ENCODE measurements at places on chromosomes 2 and 18. TPM values are rescaled to one million over a fixed set of nuclear protein-coding genes. Genes with fewer than 3 reads are reported as not detected.

DNA sequence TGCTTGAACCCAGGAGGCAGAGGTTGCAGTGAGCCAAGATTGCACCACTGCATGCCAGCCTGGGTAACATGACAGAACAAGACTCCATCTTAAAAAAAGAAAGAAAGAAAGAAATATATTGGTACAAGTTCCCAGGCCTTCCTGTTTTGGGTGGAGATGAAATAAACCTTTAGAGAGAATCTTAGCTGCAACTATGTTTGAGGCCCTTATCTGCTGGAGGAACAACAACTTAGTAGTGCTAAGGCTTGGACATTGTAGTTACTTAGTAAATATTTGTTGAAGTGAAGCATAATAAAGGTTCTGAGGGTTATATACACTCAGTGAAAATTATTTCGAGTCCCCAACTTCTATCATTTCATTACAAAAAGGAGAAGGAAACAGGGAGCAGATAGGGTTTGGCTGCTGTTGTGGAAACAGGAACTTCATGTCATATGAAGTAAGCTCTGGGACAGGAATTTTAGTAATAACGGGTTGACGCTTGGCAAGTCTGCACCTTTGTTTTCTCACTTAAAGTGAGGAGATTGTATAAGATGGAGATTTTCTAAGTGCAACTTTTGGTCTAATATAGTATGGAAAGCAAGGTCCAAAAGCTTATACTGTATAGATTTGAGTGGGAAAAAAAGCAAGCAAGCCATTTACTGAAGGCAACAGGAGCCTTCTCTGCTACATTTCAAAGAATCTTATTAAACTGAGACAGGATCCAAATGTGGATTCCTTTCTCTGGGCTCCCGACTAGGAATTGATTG is 40.0 kb upstream of the AGPS start:
- DNase-seq = no peak

- no peak for DNase-seq
Measured at GRCh38 chr18:63301434-63301833, 18.1 kb downstream of the BCL2 start.

DNA sequence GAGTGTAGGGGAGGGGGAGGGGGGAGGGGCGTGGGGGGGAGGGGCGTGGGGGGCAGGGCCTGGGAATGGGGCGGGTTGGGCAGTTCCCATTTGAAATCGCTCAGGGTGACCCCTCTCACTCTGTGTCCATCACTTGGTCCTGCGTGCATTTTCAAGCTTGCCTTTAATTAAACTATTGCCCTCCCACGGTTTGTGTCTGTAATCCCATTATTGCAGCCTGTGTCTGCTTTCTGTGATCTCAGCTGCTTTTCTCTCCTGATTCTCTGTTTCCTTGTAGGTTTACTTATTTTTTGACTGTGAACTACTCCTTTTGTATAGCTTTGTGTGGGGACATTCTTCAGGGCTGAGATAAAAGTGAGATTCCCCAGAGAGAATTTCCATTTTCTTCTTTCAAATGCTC is 1.3 kb downstream of the DCDC2C start:
- DNase-seq = peak; percentile 3

GRCh38 chr2:239401881-239402233 is 1.0 kb upstream of the HDAC4 start:
- peak; percentile 79 for DNase-seq

DNA sequence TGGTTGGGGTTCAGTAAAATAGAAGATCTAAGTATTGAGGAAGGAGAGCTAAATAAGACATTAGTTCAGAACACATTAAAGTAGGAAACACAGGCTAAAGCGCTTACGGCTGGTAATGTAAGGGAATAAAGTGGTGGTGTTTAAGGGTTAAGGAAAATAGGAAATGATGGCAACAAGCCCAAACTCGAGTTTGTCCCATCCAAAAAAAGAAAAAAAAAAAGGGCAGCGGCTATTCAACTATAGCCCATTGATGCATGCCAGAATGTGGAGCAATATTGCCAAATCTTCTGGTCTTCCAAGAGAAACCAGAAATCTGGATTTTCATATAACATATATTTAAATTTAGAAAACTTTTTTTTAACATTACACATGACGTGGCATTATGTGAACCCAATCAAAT is 161.0 kb downstream of the ARHGAP15 start:
- DNase-seq = no peak

- peak; percentile 8 for DNase-seq
Measured at GRCh38 chr2:172834881-172835280, 99.2 kb downstream of the RAPGEF4 start.

- DNase-seq = peak; percentile 9
Measured at GRCh38 chr2:20050104-20050645, 1.3 kb downstream of the LAPTM4A start.

- DNase-seq = peak; percentile 62
Measured at GRCh38 chr2:100537918-100538317, 24.9 kb upstream of the PDCL3 start.

DNA sequence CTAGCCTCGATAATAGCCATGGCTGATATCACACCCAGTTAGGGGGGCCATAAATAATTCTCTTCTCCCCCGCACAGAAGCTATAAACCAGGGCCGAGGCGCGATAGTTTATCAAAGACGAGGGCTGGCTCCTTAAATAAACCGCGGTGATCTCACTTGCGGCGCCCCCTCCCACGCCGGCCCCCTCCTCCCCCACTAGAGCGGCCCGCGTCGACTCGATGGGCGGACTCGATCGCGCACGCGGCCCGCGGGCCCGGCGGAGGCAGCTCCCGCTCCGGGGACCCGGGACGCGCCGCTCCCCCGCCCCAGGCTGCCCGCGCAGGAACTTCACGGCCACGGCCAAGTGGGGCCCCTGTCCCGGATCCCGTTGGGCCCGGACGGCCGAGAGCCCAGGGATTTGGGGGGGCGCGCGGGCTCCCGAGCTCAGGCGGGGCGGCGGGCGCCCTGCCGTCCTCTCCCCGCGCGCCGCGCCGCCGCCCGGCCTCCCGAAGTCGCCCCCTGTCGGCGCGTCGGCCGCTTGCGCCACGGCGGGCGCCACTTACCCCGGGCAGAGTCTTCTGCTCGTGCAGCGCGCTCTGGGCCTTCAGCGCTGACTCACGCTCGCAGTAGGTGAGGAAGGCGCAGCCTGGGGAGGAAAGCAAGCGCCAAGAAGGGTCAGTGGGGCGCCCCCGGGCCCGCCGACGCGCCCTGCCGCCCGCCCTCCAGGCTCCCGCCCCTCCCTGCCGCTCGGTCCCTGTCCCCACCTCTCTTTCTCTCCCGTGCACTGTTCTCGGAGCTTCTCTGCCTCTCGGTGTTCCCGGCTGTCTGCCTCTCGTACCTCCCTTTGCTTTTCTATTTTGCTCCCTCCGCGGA is 80.4 kb downstream of the CELF4 start:
- peak; percentile 78 for DNase-seq

DNA sequence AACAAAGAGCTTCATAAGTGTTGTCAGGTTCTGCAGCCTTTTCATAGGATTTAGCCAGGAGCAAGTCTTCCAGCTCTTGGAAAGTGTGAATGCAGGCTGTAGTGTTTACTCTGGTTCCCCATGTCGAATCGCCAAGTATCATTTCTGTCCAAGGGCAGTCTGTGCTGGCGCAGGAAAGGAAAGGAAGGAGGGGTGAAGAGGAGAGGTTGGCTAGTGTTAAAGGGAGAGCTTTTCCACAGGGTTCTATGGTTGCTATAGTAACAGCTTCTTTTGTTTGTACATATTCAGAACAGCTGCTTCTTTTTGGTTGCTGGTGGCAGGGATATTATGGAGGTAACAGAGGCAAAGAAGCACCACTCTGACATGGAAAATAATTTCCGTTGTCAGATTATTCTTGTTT is 69.9 kb downstream of the KCNH7 start:
- DNase-seq = peak; percentile 55

DNA sequence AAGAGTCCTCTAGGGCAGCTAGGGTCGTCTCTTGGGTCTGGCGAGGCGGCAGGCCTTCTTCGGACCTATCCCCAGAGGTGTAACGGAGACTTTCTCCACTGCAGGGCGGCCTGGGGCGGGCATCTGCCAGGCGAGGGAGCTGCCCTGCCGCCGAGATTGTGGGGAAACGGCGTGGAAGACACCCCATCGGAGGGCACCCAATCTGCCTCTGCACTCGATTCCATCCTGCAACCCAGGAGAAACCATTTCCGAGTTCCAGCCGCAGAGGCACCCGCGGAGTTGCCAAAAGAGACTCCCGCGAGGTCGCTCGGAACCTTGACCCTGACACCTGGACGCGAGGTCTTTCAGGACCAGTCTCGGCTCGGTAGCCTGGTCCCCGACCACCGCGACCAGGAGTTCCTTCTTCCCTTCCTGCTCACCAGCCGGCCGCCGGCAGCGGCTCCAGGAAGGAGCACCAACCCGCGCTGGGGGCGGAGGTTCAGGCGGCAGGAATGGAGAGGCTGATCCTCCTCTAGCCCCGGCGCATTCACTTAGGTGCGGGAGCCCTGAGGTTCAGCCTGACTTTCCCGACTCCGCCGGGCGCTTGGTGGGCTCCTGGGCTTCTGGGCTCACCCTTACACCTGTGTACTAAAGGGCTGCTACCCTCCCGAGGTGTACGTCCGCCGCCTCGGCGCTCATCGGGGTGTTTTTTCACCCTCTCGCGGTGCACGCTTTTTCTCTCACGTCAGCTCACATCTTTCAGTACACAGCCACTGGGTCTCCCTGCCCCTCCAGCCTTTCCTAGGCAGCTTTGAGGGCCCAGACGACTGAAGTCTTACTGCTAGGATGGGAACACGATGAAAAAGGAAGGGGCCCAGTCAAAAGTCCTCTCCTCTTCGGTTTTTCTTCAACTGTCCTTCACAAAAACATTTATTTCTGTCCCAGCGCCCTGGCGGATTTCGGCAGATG is 8.1 kb downstream of the SIX2 start:
- peak; percentile 66 for DNase-seq

DNA sequence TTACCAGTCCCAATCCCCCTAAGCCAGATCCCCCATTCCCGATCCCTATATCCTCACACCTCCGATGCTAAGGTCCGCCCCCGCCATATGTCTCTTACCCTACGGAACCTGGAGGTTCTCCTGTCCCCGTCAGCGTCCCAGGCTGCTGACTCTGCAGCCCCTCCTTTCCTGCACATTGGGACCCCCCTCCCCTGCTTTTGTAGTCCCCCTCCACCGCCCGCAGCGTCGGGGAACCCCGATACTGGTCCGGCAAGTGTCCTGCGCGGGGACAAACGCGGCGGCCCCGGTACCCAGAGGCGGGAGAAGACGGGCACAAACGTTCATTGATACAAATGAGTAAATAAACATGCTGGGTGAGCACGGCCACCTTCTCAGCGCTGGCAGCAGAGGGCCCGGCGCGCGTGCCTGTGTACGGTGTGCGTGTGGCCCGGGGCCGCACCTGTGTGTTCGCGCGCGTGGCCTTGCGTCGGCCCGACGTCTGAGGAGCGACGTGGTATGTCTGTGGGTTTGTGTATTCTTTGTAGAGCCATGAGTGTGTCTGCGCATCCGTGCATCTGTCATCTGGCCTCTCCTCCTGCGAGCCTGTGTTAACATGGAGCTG is 2.0 kb upstream of the CYP26B1 start:
- peak; percentile 39 for DNase-seq

DNA sequence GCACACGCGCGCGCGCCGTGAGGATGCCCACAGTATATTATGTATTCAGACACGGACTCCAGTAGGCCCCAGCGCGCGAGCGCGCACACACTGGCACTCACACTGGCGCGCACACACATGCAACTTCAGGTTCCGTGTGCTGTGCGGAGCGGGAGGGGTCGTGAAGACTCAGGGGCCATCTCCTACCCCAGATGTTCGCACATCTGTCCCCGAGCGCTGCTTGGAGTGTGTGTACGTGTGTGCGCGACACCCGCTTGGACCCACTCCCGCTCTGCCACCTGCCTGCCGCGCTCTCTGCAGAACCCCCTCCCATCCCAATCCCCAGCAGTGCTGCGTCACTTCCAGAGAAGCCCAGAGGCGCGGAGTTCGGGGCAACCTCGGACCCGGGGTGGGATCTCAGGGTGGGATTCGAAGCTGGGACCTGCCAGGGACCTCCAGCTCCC is 2.6 kb downstream of the NRP2 start:
- peak; percentile 55 for DNase-seq

- DNase-seq = no peak
Measured at GRCh38 chr2:28336264-28336980, 56.2 kb upstream of the FOSL2 start.

DNA sequence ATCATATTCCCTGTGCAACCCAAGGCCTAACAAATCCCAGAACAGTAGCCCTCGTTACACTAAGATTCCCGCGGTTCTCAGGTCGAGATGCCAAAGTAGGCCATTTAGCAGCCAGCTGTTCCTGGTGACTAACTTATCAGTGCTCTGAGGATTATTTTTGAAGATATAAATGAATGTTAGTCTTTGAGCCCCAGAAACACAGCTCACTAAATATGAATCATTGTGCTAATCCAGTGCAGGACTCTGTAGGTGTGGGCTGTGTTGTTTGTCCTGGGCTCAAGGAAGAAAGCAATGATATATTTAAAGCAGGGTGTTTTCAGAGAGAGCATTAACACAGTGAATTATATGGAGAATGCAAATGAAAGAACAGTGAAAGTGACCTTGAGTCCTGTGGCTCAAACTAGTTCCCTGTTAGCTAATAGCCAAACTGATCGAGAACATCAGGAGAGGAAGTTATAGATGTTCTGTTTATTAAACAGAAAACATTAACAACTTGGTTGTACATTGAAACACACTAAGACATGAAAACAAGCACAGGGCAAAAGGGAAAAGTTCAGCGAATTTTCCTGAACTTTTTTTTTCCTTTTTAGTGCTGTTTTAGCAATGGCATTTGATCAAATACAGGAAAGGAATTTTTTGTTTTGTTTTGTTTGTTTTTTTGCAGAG is 228.3 kb downstream of the RNF152 start:
- DNase-seq = no peak

DNA sequence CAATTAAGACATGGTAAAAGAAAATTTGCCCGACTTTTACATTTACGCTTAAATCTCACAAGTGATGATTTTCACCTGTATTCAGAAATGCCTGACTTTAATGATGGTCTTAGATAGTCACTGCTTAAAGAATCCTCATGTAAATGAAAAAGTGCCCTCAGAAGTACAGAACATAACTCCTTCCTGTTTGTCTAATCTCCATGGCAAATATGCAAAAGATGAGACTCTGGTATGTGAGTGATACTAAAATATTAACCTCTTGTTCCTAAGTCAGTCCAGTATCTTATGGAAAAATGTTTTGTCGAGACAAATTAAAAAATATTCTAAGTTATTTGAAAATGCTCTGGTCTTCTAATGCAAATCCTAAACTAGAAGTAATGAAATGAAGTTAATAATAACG is 29.2 kb downstream of the KCTD1 start:
- DNase-seq = no peak

GRCh38 chr2:106638043-106638442 is 150.9 kb downstream of the CD8B2 start:
- DNase-seq = peak; percentile 55

- DNase-seq = no peak
Measured at GRCh38 chr2:70771446-70771845, 3.4 kb upstream of the ADD2 start.

- no peak for DNase-seq
Measured at GRCh38 chr2:120761164-120761861, 25.6 kb downstream of the GLI2 start.

- no peak for DNase-seq
Measured at GRCh38 chr2:181252262-181253148, 204.7 kb upstream of the ITGA4 start.

Gene PID1
- polyA plus RNA-seq = 2.2 TPM

Gene CNDP1
- not detected for polyA plus RNA-seq

Gene VWA3B
- polyA plus RNA-seq = not detected

Gene CENPA
- polyA plus RNA-seq = 24.2 TPM

Gene ACVR1C
- 0.61 TPM for polyA plus RNA-seq

Gene HMSD
- polyA plus RNA-seq = 25.1 TPM

Gene SLC30A3
- 6.0 TPM for polyA plus RNA-seq

Gene WNT10A
- polyA plus RNA-seq = not detected

Gene ACP1
- 263 TPM for polyA plus RNA-seq

Gene ASIC4
- polyA plus RNA-seq = 0.40 TPM

Gene MAL
- polyA plus RNA-seq = not detected

Gene HS6ST1
- 22.5 TPM for polyA plus RNA-seq

Gene SRD5A2
- polyA plus RNA-seq = not detected

Gene NT5C1B
- polyA plus RNA-seq = not detected

Gene CDH20
- not detected for polyA plus RNA-seq
